GM19239 (cell line): ENCODE measurements at places on chromosomes 2 and 18.

- DNase-seq, result no peak
These were observed 30.7 kb upstream of the TMEM247 start for GRCh38 chr2:46448641-46449040.

DNA sequence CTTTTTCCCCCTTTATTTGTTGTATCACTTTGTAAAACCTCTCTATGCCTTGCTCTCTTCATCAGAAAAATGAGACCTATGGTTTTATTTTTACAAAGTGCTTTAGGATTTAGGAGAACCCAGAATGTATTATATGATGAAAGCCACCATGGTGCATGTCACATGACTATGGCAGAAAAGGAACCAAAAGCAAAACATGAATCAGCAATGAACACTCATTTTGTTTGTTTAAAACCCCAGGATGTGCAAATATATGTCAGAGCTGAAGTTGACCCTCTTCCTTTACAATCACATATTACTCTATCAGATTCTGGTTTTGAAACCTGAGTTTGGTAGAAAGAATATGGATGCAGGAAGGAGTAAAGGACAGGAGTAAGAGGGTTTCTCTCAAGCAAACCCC, 70.0 kb downstream of the FIGN start:
- no peak for DNase-seq

DNA sequence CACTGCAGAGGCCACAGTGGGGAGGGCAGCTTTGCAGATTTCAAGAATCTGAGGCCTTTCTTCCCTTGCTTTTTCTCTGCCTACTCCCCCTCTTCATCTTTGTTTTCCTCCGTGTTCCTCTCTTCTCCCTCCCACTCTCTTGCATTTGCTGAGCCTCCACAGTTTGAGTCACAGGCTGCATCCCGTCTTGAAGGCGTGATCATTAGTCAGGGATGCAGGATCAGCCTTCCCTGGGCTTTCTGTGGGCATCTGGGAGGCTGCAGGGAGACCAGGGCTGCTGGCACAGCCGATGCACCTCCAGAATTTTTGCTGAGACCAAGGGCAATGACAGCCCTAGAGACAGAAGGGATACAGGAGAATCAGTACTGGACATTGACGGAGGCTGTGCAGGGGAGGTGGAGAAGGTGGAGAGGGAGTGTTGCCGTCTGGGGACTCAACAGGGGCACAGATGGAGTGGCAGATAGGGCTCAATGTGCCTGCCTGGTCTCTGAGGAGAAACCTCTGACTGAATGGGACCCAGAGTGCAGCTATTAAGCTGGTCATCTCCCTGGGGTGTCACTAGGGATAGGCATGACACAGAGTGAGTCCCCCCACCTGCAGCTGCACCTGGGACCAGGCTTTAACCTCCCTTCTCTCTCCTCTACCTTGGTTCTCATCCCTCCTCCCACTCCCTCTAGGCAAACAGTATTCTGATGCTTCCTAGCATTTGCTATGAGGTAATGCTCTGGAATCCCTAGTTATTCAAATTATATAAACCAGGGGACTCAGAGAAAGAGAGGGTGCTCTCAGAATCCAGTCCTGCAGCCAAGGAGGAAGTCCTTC, 29.0 kb upstream of the DNAJC27 start:
- no peak for DNase-seq

DNA sequence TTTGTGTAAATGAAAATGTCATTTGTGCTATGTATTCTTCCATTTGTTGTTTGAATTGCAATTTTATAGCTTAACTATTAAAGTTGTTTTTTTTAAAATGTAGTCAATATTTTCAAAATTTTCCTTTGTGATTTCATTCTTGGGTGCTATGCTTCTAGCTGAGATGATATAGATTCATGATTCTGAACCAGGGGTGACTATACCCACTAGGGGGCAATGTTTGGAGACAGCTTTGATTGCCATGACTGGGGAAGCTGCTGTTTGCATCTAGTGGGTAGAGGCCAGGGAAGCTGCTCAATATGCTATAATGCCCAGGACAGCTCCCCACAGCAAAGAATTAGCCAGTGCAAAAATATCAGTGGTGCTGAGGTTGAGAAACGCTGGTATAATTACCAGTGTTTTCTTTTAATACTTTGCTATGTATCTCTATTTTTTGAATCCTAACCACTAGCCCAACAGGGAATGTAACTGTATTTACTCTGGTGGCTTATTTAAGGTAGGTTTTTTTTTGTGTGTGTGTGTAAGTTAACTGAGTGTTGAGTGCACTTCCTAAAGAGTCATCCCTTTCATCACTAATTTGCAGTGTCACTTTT, 99.7 kb downstream of the MEP1B start:
- DNase-seq, result peak; percentile 15

DNA sequence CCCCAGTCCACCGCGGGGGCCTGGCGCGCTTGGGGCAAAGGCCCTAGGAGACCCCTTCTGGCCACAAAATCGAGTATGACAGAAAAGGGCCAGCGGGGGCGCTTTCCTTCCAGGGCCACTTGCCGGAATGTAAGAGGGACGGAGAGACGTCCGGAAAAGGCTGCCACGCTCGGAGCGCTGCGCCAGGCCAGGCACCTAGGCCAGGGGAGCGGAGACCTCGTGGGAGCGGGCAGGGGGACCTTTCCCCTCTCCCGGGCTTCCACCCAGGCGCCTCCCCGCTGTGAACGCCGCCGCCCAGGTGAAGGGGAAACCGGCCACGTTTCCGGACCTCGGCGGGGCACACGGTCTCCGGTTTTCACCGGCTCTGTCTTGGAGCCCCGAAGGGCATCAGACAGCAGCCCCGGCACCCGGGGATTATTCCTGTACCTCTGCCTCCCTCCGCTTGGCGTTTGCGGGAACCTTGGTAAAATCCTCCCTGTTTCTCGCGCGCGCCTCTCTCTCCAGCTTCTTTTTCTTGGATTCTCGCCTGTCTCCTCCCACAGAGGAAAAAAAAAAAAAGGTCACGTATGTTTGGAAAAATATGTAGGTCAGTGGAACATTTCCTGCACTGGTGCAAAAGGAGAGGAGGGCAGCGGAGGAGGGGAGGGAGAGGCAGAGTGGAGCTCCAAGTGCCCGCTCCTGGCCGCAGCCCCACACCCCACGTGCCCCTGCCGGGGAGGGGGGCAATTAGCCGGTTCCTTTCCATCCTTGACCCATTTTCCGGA, 1.2 kb upstream of the NPAS2 start:
- DNase-seq, result no peak

DNA sequence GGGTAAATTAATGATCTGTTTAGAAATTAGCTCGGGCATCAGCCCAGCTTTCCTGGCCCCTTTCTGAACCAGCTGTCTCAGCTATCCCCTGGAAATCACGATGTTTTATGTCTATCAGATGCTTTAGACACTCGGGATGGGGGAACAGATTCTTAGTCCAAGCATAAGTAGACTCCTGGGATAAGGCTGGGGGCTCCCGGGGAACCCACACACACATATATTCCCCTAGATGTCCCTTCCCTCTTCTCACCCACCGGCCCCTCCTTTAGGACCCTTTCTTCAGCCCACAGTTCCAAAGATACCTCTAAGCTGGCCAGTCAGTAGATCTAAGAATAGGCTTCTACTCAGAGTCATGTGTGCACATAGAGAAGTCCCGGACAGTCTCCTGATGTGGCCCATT, 151.5 kb upstream of the COPS8 start:
- DNase-seq, result no peak

DNA sequence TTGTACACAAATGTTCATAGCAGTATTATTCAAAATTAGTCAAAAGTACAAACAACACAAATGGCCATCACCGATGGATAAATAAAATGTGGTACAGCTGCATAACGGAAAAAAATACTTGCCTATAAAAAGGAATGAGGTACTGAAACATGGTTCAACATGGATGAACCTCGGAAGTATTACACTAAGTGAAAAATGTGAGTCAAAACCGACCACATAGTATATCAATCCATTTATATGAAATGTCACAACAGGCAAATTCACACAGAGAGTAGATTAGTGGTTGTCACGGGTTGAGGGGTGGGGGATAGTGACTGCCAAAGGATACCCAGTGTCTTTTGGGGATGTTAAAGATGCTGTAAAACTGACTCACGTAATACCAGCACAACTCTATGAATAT, 3.5 kb downstream of the SS18 start:
- no peak for DNase-seq

- DNase-seq, result no peak
These were observed 56.9 kb downstream of the COL4A4 start for GRCh38 chr2:227106845-227107759.

DNA sequence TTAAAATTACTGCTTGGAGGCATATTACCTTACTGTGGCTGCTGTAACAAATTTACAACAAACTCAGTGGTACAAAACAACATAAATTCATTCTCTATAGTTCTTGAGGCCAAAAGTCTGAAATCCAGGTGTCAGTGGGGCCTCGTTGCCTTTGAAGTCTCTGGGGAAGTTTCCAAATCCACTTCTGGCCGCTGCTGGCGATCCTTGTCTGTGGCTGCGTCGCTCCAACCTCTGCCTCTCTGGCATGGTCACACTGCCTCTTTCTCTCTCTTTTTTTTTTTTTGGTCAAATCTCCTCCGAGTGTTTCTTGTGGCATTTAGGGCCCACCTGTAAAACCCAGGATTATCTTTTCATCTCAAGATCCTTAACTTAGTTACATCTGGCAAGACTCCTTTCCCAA, 182.8 kb downstream of the ST6GAL2 start:
- DNase-seq, result no peak

DNA sequence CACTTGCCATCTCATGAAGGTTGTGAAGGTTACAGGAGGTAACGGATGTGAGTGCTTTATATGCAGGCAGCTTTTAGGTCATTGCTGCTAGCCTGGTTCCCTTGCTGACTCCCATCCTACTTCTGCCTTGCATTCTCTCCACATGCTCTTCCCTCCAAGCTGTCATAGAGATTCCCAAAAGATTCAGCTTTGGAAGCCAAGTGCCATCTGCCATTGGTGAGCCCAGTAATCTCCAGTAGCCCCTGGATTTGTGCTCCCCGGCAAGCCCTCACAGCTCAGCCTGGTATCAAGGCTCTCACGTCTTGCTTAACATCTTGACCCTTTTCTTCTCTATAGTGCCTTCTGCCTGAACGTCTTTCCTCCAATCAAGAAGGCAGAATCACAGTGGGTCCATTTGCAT, 61.6 kb downstream of the MYT1L start:
- DNase-seq, result no peak

DNA sequence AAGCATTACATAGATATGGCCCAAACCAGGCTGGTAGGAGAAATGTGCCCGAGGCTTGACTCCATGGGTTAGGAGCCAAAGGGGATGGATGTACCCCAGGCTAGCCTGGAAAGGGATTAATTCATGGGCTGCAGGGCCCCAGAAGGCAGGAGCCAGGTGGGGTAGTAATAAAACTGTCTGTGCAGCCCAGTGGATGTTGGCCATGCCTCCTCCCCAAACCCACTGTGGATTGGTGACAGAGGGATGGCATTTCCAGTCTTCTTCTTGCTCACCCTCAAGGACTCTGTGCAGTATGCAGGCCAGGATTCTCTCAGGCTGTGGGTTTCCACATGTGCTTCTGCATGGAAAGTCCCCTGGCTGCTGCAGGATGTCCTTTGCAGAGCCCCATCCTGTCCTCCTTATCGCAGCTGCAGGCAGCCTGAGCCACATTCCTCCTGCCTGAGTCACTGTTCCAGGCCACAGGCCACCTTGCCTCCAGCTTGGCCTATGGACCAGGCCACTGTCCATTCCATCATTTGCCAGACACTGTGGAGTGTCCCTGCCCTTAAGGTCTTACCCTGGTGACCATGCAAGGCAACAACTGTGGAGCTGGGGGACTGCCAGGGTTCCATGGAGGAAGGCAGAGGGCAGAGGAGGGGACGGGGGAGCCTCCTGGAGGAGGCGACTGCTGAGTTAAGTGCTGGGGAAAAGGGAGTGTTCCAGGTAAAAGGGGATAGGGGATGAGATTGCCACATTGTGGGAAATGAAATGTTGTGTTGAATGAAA, 38.9 kb downstream of the INO80C start:
- DNase-seq, result no peak

- no peak for DNase-seq
These were observed 6.7 kb downstream of the PPIG start for GRCh38 chr2:169590804-169591203.

DNA sequence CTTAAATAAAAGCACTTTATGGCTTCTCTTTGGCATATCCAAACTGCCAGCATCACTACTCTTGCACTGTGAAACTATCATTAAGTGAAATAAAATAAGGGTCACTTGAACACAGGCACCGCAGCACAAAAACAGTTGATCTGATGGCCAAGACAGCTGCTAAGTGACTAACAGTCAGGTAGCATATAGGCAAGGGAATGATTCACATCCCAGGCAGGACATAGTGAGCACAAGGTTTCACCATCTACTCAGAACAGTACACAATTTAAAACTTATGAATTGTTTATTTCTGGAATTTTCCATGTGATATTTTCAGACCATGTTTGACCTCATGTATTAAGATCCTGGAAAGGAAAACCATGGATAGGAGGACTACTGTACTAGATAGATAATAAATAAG, 214.2 kb downstream of the MREG start:
- DNase-seq, result no peak

GRCh38 chr2:144032566-144032965, 487.4 kb downstream of the ZEB2 start:
- no peak for DNase-seq

DNA sequence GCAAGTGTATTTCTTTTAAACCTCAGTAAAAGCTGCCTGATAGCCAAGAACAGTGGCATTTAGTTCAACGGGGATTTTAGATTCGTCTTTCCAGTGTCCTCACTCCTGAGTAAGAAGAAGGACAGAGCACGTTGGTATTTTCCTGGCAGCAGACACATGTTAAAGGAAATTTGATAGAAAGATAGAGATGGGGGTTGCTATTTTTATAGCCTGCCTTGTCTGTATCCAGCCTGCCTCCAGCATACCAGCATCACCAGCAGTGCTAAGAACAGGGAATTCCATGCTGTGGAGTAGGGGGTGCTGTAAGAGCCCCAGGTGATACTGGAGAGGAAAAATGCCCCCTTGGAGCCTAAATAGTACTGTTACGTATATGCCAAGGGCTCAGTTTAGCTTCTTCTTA, 1.1 kb upstream of the SMYD1 start:
- no peak for DNase-seq

DNA sequence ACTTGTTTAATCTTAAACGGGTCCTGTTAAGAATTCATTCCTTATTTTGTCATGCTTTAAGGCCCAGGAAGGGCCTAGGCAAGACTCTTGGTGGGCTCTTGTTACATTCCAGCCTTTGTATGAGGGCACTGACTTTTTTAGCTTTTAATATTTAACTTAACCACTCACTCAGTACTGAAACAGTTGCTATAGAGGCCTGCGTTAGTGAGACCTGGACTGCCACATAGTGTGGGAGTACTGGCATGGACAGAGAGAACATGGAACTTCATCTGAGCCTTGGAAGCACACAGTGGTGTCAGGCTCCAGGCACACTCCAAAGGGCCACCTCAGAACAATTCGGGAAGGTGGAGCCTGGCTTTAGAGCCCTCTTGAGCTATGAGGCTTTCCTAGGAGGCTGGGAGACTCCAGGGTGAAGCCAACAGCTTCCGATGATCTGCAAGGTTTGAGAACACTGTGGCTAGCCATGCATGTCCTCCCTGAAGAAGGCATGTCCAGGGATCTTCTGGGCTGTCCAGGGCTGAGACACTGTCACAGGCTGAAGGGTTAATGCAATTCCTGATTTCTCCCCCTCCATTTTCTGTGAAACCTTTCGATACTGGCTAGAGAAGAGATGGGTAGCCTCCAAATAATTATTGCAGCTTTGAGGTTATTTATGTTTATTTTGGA, 155.4 kb upstream of the ACAA2 start:
- DNase-seq, result no peak

- DNase-seq, result no peak
These were observed 33.2 kb upstream of the CWC22 start for GRCh38 chr2:180040146-180040925.

- DNase-seq, result no peak
These were observed 336.3 kb downstream of the AGPS start for GRCh38 chr2:177728920-177729319.
